ENCODE measurements at places on chromosomes 11 and 22.

DNA sequence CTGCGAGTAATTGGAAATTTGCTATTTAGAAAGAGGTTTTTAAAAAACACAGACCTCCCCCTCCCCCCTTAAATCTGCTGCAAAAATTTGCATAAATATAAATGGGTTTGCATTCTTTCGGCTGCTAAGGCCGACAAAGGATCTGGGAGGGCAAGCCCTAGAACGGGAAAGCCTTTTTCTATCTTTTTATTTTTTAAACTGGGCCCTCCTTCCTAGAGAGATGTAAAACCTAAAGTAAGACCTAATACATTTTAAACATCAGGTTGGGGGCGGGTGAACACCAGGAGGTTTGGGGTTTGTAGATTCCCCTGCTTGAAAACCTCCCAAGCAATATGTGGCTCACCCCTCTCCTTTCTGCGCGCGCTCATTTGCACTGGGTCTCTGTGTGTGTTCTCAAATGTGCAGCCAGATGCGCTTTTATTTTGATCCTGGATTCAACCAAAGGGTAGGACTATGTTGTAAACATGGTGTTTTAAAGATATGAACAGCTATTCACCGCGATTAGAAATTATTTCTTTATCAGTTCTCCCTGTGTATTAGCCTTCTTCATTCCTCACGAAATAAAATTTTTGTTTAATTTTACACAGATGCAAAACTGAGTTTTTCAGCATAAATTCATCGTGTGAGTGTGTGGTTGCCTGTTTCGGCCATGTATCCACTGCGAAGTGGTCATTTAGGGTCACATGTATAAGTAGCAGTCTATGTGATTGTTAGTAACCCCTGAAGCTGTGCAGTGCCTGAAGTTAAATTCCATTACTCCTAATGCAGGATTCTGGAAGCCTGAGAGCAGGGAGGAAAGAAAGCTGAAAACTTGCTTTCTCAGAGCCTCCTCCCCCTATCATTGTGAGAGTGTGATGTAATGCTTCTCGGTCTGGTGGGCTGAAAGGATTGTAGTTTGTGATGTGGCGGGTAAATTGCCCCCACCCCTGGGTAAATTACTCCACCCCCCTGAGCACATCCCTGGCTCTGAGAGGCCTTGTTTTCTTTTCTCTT, 988 bp downstream of the TNRC6B start:
- peaks cover 71% of the 10 kb centered on the region for H3K4me1 ChIP-seq
- H3K36me3 ChIP-seq = no peaks in the 10 kb centered on the region
- H3K4me3 ChIP-seq = peak overlapping the region; percentile 82
- peak; percentile 33 for DNase-seq
- H3K27me3 ChIP-seq = no peaks in the 10 kb centered on the region

DNA sequence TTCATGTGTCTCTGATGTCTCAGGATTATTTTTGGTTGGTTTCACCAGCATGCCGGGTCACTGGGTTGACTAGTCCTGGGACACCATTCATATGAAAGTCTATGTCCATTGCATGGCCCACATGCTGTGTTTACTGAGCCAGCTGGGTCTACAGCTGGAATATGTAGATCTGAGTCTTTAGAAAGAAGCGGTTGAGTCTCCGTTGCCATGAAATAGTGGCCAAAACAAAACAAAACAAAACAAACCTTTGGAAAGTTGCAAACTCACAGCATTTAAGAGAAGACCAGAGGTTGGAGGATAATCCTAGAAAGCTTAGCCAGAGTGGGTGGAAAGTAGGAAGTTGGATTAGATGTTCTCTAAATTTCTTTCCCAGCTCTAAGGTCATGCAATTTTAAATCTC, 191.8 kb upstream of the NTM start:
- no peak overlapping the region for H3K27ac ChIP-seq
- H3K4me3 ChIP-seq = no peak overlapping the region
- H3K4me1 ChIP-seq = no peaks in the 10 kb centered on the region
- no peaks in the 10 kb centered on the region for H3K27me3 ChIP-seq
- H3K36me3 ChIP-seq = no peaks in the 10 kb centered on the region
- no peak for DNase-seq

DNA sequence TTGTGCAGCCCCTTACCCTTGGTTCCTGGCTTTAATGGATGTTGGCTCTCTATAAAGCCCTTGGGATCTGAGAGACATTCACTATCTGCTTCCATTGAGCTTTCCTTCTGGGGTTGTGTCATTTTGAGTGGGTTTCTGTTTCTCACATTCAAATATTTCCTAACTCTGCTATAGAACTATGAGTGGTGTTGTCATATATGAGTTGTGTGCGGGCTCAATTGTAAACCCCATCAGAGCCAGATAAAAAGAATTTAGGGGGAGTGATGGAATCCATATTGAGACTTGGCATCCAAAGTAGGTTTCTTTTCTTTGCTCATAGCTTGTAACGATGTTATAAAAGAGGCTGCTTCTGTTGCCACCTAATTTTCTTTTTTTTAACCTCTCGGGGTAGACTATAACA, 41.8 kb upstream of the SPON1 start:
- H3K27me3 ChIP-seq = no peaks in the 10 kb centered on the region
- no peak overlapping the region for H3K27ac ChIP-seq
- no peak for DNase-seq
- H3K36me3 ChIP-seq = no peaks in the 10 kb centered on the region

GRCh38 chr22:39287076-39287725, 32.2 kb downstream of the RPL3 start:
- H3K4me3 ChIP-seq = no peak overlapping the region
- H3K27ac ChIP-seq = no peak overlapping the region
- peaks cover 42% of the 10 kb centered on the region for H3K4me1 ChIP-seq
- no peaks in the 10 kb centered on the region for H3K27me3 ChIP-seq

DNA sequence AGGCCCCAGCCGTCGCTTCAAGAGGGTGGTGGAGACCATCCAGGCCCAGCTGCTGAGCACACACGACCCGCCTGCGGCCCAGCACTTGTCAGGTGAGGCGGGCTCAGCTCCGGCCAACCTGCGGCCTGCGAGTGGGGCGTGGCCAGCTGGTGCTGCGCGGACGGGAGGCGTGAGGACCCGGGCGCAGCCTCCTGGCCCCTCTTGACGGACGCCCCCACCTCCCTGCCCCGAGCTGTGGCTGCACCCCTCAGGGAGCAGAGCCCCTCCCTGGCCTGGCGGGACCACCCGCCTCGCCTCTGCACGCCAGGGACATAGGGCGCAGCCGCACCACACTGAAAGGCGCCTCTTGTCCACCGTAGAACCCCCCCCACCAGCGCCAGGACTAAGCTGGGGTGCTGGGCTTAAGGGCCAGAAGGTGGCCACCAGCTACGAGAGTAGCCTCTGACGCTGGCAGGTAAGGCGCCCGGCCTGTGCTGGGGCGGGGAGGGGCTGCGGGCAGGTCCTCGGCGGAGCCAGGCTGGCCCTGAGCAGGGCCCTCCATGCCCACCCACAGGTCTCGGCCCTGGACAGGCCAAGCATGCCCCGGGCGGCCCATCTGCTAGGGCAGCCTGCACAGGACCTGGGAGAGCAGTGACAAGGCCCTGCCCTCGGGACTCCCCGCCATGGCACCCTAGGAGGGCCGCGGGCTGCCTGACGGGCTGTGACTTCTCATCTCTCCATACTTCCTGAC, 29.8 kb downstream of the MOB2 start:
- peaks cover 5% of the 10 kb centered on the region for H3K4me1 ChIP-seq
- H3K27ac ChIP-seq = no peak overlapping the region
- H3K27me3 ChIP-seq = peaks cover 6% of the 10 kb centered on the region
- DNase-seq = no peak
- no peaks in the 10 kb centered on the region for H3K36me3 ChIP-seq

DNA sequence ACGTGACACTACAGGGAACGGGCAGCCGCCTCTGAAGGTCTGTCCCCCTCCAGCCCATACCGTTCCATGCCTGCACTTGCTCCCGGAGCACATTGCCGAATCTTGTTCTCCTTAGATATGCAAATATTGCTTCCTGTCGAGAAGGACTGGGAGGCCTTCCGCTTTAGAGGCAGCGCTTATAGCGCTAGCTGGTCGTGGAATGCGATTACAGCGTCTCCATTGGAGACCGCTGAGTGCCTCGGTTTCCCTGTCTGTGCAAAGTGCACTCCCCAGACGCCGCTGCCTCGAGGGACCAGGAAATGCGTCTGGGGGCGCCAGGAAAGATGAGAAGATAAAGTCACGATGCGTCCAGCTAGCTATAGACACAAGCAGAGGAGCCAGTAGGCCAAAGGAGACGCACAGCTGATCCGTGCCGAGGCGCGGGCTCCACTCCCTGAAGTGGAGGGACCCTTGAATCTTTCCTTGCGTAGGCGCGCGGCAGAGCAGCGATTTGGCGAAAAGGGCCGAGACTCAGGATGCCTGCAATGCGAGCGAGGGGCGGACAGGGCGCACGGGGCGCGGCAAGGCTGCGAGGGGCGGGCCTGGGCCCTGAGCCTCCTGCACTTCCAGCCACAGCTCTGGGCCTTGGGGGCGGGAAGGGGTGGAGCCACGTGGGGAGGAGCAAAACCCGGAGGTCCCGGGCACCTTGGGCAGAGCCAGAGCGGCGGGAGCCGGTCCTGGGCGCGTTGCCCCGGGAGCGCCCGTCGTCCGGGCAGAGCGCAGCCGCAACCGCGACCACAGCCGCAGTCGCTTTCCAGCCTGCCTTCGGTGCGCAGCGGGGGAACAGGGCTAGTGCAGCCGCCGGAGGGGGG, at the start of gene RASSF10:
TSS of gene RASSF10 (plus strand) at position 692 of the 851 bp plus-strand sequence. CDS start 261 bp downstream, outside the sequence.
- peaks cover 56% of the 10 kb centered on the region for H3K27me3 ChIP-seq
- H3K4me1 ChIP-seq = peaks cover 16% of the 10 kb centered on the region
- H3K27ac ChIP-seq = no peak within 1 kb of the TSS
- H3K36me3 ChIP-seq = no peaks in the 10 kb centered on the region

- H3K4me3 ChIP-seq = no peak overlapping the region
- no peaks in the 10 kb centered on the region for H3K36me3 ChIP-seq
- peak; percentile 30 for DNase-seq
- H3K27me3 ChIP-seq = no peaks in the 10 kb centered on the region
- H3K4me1 ChIP-seq = peaks cover 15% of the 10 kb centered on the region
- H3K27ac ChIP-seq = no peak overlapping the region
Observed at GRCh38 chr11:16280256-16280682, 76.1 kb downstream of the SOX6 start.

DNA sequence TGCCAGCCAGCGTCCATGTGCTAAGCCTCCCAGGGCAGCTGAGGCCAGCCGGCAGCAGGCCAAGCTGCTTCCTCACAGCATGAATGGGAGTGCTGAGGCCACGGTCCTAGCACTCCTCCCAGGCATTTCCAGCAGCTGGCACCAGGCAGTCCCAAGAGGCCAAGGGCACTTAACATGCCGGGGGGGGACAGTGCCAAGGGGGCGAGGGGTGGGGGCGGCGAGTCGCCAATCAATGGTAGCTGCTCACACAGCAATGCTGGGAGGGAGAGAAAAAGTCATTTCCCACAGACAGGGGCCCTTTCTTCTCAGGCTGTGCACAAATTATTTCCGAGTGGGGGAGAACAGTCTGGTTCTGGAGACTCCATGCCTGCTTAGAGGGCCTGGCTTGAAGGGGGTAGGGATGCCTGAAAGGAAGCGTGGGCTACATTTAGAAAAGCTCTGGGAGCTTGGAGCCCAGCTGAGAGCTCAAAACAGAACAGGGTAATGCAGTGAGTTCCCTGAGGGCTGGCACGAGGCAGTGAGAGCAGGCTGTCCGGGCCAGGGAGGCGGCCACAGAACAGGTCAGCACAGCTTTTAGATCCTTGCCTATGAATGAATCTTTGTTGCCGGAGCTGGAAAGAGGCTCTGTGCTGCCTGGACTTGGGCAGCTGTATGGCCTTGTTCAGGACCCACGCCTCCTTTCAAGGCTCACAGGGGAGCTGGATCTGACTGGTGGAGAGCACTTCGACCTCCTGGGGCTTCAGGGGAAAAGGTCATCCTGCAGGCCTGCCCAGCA, 14.4 kb upstream of the TBC1D10A start:
- no peak overlapping the region for H3K4me3 ChIP-seq
- H3K36me3 ChIP-seq = peaks cover 100% of the 10 kb centered on the region
- H3K27me3 ChIP-seq = no peaks in the 10 kb centered on the region
- H3K4me1 ChIP-seq = peaks cover 28% of the 10 kb centered on the region

DNA sequence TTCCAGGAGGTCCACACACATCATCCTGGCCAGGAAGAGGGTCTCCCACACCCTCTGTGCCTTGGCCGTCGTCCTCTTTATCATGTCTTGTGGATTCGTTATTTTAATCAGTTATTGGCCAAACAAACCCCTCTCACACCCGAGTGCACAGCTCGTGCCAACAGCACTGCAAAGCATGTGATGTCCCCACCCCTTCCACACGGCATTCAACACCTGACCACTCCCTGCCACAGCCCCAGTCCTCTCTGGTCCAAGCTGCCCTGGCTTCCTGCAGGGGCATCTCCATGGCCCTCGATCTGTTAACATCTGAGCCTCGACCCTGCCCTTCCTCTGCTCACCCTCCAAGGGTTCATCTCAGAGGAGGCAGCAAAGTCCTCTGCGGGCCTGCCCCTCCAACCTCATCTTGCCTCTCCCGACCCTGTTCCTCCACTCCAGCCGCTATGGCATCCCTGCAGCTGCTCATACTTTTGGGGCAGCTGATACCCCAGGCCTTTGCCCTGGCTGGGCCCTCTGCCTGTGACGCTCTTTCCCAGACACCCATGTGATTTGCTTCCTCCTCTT, 14.0 kb downstream of the MYEOV start:
- no peak for DNase-seq
- H3K4me1 ChIP-seq = no peaks in the 10 kb centered on the region
- no peak overlapping the region for H3K4me3 ChIP-seq
- no peaks in the 10 kb centered on the region for H3K36me3 ChIP-seq

DNA sequence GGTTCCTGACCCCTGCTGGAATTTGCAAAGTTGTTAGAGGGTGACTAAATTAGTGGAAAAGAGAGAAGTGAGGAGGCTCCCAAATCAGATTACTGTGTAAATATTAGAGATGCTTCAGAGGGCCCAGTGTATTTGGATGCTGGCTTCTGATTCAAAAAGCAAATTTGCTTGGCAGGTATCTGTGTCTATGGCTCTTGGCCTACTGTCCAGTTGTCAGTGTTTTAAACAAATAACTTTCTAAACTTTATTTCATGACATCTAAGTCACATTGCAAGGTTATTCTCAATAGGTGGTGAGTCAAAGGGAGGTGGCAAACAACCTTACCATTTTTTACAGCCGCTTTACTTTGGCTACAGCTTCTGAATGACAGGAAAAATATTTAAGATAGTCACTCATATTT, 720.1 kb downstream of the KCNA4 start:
- no peak overlapping the region for H3K27ac ChIP-seq
- H3K36me3 ChIP-seq = no peaks in the 10 kb centered on the region
- H3K27me3 ChIP-seq = no peaks in the 10 kb centered on the region
- no peak overlapping the region for H3K4me3 ChIP-seq
- no peak for DNase-seq

DNA sequence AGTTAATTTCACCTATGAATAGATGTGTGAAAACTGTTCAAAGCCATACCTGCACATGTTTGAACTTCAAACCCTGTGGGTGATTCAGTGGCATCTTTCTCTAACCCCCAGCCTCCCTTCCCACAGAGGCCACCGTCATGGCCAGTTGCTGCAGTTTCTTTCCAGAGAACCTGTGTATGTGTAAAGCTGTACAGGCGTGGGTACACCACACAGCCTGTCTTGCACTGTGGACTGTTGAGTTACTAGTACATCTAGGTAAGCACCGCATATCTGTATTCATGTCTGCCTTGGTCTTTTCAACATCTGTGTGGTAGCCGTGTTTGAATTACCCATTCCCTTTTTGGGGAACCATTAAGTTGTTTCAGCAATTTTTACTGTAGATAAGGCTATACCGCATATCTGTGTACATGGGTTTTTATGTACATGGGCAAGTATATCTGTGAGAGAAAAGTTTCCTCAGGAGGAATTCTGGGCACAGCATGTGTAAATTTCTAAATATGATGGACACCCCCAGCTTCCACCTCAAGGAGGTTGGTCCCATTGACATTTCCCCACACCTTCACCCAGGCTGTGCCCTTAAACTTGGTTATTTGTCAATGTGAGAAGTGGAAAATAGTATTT, 13.9 kb downstream of the NEAT1 start:
- peaks cover 64% of the 10 kb centered on the region for H3K4me1 ChIP-seq
- H3K27ac ChIP-seq = peak overlapping the region; percentile 98

Data from gastrocnemius medialis (tissue), 4 donors.